Stimulated activated CD4-positive, alpha-beta T cell treated with anti-CD3 and anti-CD28 coated beads, TNF-alpha, amount 100 ng/mL, for 24 hours (primary cell): ENCODE measurements at places on chromosomes 5 and 9.
A peak's percentile ranks its signal among the peaks of the same experiment; 100 is the strongest.

DNA sequence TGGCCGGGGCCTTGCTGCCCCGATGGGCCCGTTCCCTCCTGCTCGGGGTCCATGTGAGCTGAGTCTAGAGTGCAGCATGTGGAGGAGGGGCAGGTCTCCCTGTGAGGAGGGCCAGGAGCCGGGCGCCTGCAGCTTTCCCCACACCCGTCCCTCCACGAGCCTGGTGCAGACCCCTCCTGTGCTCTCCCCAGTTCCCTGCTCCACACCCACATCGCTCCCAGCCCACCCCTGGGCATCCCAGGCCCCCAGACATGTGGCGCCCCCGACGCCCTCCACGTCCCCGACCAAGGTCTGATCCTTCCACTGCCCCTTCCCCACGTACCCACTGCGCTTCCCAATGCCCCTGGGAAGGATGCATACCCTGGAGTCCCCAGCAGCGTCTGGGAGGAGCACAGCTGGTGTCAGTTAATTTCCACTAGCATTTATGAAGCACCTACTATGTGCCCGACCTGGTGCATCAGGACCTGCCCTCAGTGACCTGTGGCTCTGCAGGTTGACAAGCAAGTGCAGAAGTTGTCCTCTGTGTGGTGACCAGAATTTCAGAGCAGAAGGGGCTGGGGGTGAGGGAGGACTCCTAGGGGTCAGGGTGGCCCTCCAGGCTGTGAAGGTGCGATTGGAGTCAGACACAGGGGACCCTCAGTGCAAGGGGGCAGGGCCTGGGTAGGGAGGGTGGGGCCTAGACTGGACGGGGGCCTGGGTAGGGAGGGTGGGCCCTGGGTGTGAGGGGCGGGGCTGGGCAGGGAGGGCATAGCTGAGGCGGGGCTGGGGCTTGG is 10.8 kb upstream of the SLC6A18 start:
- no peak for DNase-seq

DNA sequence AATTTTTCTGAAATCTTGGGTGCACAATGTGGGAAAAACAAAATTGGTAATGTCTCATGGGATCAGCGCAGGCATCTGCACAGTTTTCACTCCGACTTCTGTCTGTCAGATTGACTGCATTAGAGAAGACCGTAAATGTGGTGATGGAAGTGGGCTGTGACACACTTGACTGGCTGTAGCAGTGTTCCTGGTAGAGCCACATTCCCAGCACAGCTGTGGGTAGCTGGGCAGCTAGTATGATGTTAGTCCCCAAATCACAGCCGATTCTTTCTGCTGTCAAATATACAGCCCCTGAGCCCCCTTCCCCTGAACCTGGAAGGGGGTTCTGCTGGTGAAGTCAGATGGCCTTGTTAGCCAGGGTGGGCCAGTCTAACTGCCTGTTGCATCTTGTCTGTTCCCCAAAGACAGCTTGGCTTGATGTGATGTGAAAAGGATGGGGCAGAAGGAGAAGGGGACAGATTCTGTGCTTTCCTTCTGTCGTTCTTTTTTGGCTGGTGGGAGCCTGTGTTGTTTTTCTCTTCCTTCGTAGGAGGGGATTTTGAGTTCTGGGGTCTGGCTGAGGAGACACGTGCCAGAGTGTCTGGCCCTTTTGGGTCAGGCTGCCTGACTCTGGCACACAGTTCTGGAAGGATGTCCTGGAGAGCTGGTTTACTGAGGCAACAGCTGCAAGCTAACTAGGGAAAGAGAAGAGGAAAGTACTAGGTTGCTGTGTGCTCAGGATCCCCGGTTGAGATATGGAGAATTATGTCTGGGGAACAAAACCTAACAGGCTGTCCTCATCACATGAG is 66.4 kb upstream of the SPRY4 start:
- DNase-seq, result no peak

DNA sequence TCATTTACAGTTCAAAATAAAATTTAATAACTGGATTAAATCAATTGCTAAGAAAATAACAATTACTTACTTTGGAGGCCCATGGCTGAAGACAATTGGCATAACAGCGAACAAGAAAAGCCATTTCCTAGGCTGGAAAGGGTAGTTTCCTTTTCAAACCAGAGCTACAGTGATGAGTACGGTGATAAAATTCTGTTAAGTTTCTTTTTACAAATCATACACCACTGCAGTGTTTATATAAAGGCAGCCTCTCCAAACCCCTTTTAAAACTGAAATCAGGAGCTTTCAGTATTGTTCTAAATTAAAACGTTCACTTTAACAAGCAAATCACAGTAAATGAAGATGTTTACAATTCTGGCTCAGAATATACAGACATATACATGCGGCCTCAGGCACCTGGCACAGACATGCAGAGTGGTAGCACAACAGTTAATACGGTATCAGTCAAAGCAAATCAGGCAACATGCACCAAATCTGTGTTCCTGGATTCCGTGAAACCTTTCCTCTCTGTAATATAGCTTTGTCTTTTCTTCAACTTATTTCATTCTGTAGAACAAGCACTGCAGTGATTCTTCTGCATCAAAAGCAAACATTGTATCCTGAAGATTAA is 102.9 kb downstream of the RAPGEF6 start:
- no peak for DNase-seq

GRCh38 chr5:128671943-128672342 is 133.9 kb upstream of the FBN2 start:
- DNase-seq, result no peak

DNA sequence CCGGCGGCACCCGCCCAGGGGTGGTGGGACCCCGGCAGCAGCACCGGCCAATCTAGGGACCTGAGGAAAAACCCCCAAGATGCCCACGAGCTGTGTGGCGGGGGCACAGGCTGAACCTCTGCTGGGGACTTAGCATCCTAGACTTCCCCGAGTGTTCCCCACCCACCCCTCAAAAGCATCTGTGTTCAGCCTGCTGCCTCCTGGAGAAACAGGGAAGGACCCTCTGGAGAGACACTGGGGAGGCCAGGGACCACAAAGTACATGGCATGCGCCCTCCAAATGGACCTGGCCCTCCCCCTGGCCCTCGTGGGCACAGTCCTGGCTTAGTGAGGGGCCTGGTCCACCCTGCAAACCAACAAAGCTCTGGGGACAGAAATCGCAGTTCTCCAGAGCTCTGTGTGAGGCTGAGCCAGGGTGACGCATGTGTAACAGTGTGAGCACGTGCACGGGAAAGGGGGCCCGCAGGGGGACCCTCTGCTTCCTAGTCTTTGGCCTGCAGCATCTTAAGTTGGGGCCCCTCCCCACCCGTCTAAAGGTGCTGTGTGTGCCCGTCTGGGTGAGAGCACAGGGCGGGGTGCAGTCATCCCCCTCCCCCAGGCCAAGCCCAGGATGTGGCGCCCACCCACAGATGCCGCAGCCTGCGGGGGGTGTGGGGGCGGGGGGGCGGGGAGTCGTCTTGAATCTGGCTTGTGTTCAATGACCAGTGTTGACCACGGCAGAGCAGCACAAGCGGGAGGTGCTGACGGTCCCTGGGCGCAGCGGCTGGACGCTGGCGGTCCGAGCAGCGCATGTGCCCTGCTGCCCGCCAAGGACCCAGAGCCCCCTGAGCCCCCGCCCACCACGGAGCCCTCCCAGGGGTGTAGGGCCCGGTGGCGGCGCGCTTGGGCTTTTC is 672 bp upstream of the KCNT1 start:
- no peak for DNase-seq

GRCh38 chr5:133235696-133236426 is 184.0 kb downstream of the HSPA4 start:
- no peak for DNase-seq

GRCh38 chr9:131346559-131346958 is 47.3 kb upstream of the PRRC2B start:
- DNase-seq, result no peak

GRCh38 chr9:69421908-69422801 is 97.1 kb downstream of the ENTREP1 start:
- peak; percentile 14 for DNase-seq

GRCh38 chr5:10527281-10527950 is 36.5 kb upstream of the ANKRD33B start:
- no peak for DNase-seq

DNA sequence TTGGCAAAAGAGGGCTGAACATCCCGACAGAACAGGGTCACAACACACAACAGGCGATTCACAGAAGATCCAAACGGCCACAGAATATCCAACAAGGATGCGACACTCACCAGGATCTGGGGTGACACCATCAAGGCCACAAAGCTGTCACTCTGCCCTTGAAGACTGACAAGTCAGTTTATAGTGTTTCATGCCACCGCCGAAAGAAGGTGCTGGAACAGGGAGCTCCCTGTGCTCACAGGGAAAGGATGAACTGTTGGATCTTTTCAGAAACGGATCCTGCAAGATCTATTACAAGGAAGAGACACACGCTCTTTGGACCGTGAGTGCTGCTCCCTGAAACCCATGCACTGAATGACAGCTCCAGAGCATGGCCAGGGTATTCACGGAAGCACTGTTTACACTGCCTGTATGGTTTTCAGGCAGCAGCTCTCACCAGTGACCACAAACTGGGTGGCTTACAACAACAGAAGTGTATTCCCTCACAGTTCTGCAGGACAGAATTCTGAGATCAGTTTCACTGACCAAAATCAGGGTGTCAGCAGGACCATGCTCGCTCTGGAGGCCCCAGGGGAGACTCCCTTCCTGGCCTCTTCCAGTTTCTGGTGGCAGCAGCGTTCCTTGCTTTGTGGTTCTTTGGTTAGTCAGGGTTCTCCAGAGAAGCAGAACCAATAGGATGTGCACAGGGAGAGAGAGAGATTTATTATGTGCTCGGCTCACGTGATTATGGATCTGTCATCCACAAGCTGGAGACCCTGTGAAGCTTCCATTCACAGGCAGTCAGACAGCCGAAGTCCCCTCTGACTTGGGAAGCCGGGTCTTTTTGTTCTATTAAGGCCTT is 52.8 kb downstream of the SEMA4D start:
- no peak for DNase-seq

GRCh38 chr9:21413151-21413550 is 4.2 kb downstream of the IFNA8 start:
- no peak for DNase-seq

GRCh38 chr5:171578049-171578828 is 158.8 kb downstream of the FGF18 start:
- no peak for DNase-seq

DNA sequence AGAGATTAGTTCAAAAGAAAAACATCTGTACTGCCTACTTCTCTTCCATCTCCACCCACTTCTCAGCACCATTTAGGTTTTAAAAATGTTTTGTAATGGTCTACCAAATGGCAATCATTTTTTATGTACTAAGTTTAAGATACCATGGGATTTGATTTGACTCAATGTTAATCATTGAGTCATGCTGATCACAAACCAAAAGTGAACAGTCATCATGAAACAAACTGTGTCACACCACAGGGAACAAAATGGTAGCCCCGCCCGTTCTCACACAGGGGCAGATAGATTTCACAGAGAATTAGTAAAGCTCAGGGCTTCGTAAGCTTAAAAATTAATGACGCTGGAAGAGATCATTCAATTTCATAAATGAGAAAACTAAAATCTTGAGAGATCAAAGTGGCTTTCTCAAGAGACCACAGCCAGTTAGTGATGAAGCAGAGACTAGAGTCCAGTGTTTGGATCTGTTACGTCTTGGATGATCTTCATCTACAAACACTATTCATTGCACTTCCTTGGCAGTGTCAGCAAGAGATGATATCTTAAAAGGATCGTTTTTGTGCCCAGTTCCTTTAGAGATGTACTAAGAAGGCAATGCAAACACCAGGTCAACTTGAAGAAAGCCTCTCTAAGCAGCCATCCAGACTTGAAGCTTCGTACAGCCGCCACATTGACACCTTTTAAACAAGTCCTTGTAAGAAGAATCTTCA is 33.9 kb upstream of the TRIO start:
- peak; percentile 37 for DNase-seq

DNA sequence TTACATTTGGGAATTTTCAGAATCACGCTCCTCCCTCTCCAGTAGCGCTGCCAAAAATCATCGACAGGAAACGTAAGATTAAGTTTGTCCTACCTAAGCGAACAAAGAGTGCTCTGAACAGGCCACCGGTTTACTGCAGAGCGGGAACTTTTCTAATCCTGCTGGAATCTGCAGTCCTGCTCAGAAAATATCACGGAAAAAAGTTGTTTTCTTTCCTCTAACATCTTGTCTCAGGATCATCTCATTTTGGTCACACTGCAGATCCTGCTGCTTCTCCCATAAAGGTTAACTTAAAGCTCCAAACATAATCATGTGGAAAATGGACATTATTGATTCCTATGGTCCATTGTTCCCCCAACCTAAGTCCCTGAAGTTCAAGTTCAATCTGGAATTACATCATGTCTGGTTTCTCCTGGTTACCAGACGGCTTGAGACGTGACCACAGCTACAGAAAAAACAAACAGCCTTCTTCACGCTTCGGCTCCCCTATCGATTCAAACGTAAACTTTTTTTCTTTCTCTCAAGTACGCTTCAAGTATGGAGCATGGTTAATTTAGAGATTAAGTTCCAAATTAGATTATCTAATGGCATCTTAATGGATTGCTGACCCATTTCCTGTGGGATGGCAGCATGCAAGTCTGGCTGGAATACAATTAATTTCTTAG is 217.6 kb downstream of the NFIB start:
- no peak for DNase-seq

- DNase-seq, result no peak
Observed at GRCh38 chr5:56588636-56589480, 226.5 kb upstream of the MAP3K1 start.

DNA sequence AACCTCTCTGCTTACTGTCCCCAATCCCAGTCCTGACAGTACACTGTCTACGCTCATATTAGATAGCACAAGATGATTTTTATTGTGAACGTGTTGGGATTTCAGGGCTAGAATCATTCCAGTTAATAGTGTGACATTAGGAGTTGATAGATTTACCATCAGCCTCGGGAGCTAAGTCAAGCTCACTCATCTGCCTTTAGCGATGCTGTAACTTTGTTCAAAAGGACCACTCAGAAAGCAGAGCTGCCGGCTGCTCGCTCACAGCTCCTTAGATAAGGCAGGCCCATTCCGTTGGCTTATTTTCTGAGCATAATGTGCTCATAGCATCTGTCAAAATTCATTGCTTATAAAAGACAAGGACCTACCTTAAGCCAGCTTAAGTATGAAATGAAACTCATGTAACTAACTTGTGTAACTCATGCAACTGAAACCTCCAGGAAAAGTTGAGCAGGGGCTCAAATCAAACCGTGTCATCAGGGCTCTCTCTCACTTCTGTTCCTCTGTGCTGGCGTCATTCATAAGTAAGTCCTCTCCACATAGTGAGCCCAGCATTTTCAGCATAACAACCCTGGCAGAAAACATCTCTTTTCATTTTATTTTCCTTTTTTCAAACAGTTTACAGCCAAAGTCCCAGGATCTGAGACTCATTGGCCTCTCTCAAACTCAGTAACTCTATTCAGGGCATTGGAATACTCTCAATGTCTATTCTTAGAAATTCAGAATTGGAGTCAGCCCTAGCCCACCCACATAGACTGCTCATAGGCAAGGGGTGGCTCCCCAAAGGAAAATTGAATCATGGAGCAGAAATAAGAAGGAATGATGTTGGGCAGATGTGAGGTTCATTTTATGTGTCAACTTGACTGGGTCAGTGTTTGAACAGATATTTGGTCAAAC is 208.8 kb downstream of the MAN2A1 start:
- DNase-seq, result no peak

DNA sequence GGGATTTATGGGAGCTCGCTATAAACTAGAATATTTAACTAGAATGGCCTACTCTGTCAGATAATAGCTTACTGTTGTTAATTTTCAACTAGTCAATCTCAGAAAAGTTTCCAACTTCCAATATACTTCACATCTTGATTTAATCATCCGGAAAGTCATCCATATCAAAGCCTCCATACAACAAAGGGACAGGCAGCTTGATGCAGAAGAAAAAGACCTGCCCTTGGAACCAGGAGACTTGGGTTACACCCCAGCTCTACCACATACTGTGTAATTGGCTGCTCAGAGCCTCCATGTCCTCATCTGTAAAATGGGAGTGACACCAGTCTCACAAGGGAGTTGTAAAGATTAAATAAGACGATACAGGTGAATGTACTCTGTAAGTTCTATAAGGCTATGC is 1.9 kb downstream of the PTPN3 start:
- DNase-seq, result no peak
